ENCODE measurements at places on chromosomes 1 and 21. TPM values are rescaled to one million over a fixed set of nuclear protein-coding genes. Genes with fewer than 3 reads are reported as not detected.

DNA sequence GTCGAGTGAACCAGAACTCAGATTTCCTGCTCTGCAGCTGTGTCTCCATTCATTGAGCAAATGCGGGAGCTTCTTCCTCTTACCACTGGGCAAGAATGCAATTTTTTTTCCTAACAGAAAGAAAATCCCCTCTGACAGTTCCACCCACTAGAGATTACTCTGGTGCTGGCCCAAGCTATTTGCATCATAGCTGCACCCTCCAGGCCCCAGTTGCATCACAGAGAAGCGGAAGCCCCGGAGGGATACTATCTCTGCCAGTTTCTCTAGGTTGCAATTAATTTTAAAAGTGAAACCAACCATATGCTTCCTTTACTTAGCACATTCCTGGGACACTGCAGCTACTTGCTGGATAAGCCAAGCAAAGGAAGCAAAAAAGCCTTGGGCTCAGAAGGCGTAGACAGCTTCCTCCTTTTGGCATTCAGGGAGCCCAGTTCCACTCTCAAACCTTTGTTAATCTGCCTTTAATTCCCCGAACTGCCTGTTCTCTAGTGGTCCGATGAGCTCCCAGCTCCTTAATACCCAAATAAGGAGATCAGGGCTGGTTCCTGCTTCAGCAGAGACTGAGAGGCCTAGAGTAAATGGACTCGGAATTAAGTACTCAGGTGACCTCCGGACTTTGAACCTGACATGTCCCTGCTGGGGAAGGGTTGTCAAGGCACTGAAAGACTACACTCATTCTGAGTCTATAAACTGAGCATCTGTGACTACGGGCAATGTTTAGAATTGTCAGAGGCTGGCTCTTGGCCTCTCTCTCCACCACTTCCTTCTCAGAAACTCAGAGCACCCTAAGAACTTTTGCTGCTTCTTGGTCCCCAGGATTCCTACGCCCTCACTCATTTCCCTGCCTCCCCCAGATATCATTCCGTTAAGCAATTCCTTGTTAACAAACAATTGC lies 72.5 kb upstream of the TNFSF18 start:
- DNase-seq, result peak; percentile 50
- H3K27me3 ChIP-seq, result no peaks in the 10 kb centered on the region
- peak overlapping the region; percentile 44 for H3K27ac ChIP-seq
- no peaks in the 10 kb centered on the region for H3K36me3 ChIP-seq
- H3K4me3 ChIP-seq, result no peak overlapping the region

DNA sequence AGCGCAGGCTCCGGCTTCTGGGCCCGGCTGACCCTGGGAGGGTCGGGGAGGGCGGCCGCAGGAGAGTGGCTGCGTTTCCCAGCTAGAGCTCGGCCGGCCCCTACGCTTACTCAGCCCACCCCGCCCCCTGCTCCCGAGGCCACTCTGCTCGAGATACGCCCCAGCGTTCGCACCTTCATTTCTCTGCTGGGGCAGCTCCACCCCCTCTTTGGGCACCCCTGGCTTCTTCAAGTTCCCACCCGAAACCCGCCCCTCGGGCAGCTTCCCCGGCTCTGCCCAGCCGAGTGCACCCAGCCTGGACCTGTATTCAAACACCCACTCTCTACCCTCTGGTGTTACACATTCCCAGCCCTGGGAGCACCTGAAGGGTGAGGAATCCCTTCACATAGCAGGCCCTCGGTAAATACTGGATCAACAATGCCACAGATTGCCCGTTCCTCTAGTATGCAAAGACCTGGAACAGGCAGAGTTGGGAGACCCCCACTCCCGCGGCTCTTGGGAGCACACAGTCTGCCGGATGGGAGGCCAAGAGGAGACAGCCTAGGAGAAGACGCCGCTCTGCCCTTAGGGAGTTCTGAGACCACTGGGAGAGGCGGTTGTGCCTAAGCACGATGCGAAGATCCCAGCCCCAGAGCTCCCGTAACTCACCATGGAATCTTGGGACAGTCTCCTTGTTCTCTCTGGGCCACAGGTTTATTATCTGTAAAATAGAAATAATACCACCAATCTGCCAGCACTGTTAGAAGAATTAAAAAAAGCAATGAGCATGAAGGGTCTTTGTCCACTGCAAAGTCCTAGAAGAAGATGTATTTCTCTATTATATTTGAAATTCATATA lies 566 bp upstream of the PAQR7 start:
- peaks cover 3% of the 10 kb centered on the region for H3K27me3 ChIP-seq
- H3K4me3 ChIP-seq, result peak overlapping the region; percentile 44
- no peaks in the 10 kb centered on the region for H3K36me3 ChIP-seq
- H3K4me1 ChIP-seq, result peaks cover 11% of the 10 kb centered on the region
- 0 out of 2 replicates have a peak overlapping the region, but pooled peaks have one; percentile 8 for H3K27ac ChIP-seq

PLEKHN1 gene
- 1.5 TPM for total RNA-seq

GRCh38 chr1:75233302-75233929 lies 99.2 kb downstream of the LHX8 start:
- no peaks in the 10 kb centered on the region for H3K36me3 ChIP-seq
- H3K27me3 ChIP-seq, result no peaks in the 10 kb centered on the region
- no peaks in the 10 kb centered on the region for H3K4me1 ChIP-seq
- no peak for DNase-seq

CD1B gene
- total RNA-seq, result not detected

DNA sequence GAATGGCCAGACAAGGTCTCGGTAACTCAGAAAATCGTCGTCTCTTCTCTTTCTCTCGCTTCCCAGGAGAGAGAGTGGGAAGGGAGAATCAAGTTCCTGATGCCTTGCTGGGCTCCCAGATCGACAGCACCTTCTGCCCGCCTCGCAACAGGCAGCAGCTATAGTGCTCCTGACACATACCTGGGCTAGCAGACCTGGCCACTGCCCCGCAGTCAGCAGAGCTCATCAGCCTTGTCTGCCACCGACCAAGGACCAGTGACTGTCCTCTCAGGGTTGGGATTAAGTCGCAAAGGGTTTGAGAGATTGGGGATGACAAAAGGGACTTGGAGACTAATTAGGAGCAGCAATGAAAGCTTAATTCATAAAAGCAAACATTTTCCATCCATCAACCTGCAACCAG lies 4.1 kb downstream of the RUNX3 start:
- peak overlapping the region; percentile 58 for H3K4me3 ChIP-seq
- no peaks in the 10 kb centered on the region for H3K36me3 ChIP-seq
- H3K27ac ChIP-seq, result no peak overlapping the region
- DNase-seq, result no peak
- peaks cover 58% of the 10 kb centered on the region for H3K27me3 ChIP-seq

DNA sequence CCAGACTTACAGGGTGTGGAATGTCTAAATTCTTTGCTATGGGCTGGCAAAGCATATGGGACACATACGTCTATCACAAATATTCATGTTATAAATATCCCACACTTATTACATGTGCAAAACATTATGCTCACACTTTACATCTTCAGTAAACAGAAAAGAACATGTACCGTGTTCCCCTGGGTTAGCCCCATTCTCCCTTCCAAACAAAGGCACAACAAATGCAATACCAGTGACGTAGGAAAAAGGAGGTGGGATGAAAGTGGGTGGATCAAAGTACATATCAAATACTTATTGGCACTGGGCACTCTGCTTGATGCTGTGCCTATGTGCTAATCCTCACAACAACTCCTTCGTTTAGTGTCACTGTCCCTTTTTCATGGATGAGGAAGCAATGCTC lies 170.8 kb downstream of the ZSCAN20 start:
- peaks cover 2% of the 10 kb centered on the region for H3K4me1 ChIP-seq
- no peak for DNase-seq
- H3K4me3 ChIP-seq, result no peak overlapping the region
- no peak overlapping the region for H3K27ac ChIP-seq

EFNA3 gene
- 11.6 TPM for total RNA-seq

NCF2 gene
- not detected for total RNA-seq

- H3K4me1 ChIP-seq, result peaks cover 2% of the 10 kb centered on the region
- H3K27me3 ChIP-seq, result peaks cover 21% of the 10 kb centered on the region
Observed at GRCh38 chr1:210232511-210233215, at the start of gene SERTAD4. Gene SERTAD4 (plus strand): TSS chr1:210232796. CDS start chr1:210237961, 5,165 bp downstream.

GRCh38 chr21:39430457-39430856 lies 15.1 kb downstream of the LCA5L start:
- H3K4me3 ChIP-seq, result no peak overlapping the region
- H3K27me3 ChIP-seq, result no peaks in the 10 kb centered on the region
- DNase-seq, result no peak
- peaks cover 5% of the 10 kb centered on the region for H3K4me1 ChIP-seq
- H3K36me3 ChIP-seq, result no peaks in the 10 kb centered on the region

- no peak for DNase-seq
- H3K27me3 ChIP-seq, result no peaks in the 10 kb centered on the region
- no peaks in the 10 kb centered on the region for H3K36me3 ChIP-seq
- no peaks in the 10 kb centered on the region for H3K4me1 ChIP-seq
Observed at GRCh38 chr1:44973645-44974044, 12.8 kb downstream of the EIF2B3 start.

- H3K36me3 ChIP-seq, result no peaks in the 10 kb centered on the region
- no peaks in the 10 kb centered on the region for H3K4me1 ChIP-seq
- no peak overlapping the region for H3K27ac ChIP-seq
- H3K27me3 ChIP-seq, result no peaks in the 10 kb centered on the region
- DNase-seq, result no peak
- no peak overlapping the region for H3K4me3 ChIP-seq
Observed at GRCh38 chr1:183360473-183360872, 57.7 kb downstream of the NMNAT2 start.

- H3K36me3 ChIP-seq, result no peaks in the 10 kb centered on the region
- no peak for DNase-seq
- no peaks in the 10 kb centered on the region for H3K27me3 ChIP-seq
- no peaks in the 10 kb centered on the region for H3K4me1 ChIP-seq
- no peak overlapping the region for H3K4me3 ChIP-seq
Observed at GRCh38 chr1:9784508-9785133, 39.1 kb downstream of the CLSTN1 start.

UBIAD1 gene
- total RNA-seq, result 23.4 TPM

DNA sequence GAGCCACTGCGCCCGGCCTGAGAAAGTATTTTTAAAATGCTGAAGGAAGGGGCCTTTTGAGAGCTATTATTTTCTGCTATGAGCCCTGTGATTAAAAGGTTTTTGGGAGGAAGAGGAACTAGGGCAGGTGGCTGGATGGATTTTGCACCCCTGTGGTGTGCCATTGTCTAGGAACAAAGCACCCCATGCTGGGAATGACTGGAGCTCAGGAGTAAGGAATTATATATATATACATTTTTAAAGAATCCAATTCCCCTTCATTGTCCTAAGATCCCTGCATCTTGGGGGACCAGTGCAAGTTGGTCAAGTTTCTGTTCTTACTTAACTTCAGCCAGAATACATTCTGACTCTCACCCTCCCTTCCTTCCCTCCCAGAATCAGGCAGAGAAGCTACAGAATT lies 91.6 kb downstream of the ZNF648 start:
- peaks cover 17% of the 10 kb centered on the region for H3K4me1 ChIP-seq
- DNase-seq, result peak; percentile 85
- H3K4me3 ChIP-seq, result peak overlapping the region; percentile 39

DNA sequence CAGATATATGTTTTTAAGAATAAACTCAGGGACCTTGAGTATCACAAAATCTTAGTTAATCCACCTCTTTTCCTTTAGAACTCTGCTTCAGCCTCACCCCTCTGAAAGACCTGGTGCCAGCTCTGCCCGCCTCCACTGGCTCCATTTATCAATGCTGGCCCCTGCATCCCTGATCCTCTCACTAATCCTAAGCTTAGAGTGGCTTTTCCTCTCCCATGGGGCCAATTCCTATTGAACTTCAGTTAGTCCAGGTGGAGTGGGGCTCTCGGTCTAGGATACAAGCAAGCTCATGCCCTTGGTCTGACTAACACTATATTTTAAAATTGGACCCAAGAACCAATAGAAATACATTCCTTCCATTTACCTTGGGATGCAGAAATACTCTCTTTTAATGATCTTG lies 87.0 kb downstream of the RGS7 start:
- no peak overlapping the region for H3K27ac ChIP-seq
- no peaks in the 10 kb centered on the region for H3K4me1 ChIP-seq
- no peaks in the 10 kb centered on the region for H3K27me3 ChIP-seq
- no peak overlapping the region for H3K4me3 ChIP-seq
- H3K36me3 ChIP-seq, result no peaks in the 10 kb centered on the region

- no peak overlapping the region for H3K27ac ChIP-seq
- no peaks in the 10 kb centered on the region for H3K27me3 ChIP-seq
- no peak overlapping the region for H3K4me3 ChIP-seq
- no peak for DNase-seq
- H3K4me1 ChIP-seq, result no peaks in the 10 kb centered on the region
Observed at GRCh38 chr1:80807981-80808380, 992.8 kb upstream of the ADGRL2 start.

DNA sequence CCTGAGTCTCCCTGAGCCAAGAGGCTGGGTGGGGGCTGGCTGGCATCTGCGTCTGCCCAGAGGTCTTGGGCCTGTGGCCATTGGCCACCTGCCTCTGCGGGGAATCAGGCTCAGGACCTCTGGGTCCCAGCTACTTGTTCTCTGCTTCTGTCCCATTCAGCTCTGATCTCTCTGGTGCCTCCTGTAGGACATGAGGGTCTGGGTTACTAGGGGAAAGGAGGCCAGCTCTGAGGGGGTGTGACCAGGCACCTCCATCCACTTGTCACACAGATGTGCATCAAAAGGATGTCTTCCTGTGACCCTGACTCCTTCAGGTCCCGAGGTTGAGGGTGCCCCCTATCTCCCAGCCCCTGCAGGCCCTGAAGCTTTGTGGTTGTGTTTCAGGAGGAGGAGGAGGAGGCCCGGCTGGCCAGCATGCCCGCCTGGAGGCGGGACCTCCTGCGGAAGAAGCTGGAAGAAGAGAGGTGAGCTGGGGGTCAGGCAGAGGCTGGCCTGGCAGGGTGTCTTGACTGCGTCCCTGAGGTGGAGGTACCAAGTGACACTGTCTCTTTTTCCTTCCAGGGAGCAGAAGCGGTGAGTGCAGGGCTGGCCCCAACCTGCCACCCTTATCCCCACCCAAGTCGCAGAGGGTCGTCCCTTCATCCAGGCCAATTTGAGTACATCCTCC lies 9.0 kb downstream of the TNFRSF25 start:
- peaks cover 11% of the 10 kb centered on the region for H3K4me1 ChIP-seq
- no peak for DNase-seq
- no peaks in the 10 kb centered on the region for H3K36me3 ChIP-seq
- H3K27me3 ChIP-seq, result peaks cover 30% of the 10 kb centered on the region

DNA sequence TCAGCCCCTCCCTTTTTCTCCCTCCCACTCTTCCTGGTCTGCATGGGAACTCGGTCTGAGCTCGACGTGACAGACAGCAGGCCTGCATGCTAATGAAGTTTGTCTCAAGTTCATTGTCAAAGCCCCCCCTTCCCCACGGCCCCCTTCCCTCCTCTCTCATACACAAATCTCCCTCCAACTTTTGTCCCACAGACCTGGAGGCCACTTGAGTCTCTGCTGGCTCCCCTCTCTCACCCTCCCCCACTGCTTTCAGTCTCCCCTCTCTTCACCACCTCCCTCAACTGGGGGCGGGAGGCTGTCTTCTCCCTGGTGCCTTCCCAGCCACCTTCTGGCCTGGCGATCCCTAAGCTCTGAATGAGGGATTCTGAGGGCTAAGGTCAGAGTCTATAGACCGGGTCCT lies 61.3 kb downstream of the RHBG start:
- H3K4me3 ChIP-seq, result peak overlapping the region; percentile 42
- H3K4me1 ChIP-seq, result peaks cover 17% of the 10 kb centered on the region
- H3K27ac ChIP-seq, result no peak overlapping the region
- no peak for DNase-seq
- H3K27me3 ChIP-seq, result peaks cover 95% of the 10 kb centered on the region
- no peaks in the 10 kb centered on the region for H3K36me3 ChIP-seq

- DNase-seq, result no peak
- no peaks in the 10 kb centered on the region for H3K36me3 ChIP-seq
- peaks cover 4% of the 10 kb centered on the region for H3K4me1 ChIP-seq
- no peaks in the 10 kb centered on the region for H3K27me3 ChIP-seq
- H3K4me3 ChIP-seq, result no peak overlapping the region
- H3K27ac ChIP-seq, result no peak overlapping the region
Observed at GRCh38 chr1:184911103-184911745, 63.1 kb downstream of the NIBAN1 start.

GRCh38 chr1:116292929-116293725 lies 79.9 kb upstream of the ATP1A1 start:
- H3K36me3 ChIP-seq, result no peaks in the 10 kb centered on the region
- no peak overlapping the region for H3K4me3 ChIP-seq
- no peaks in the 10 kb centered on the region for H3K27me3 ChIP-seq
- DNase-seq, result no peak
- no peak overlapping the region for H3K27ac ChIP-seq

All from H1 (cell line).